ENCODE measurements at places on chromosomes 6 and 20.

DNA sequence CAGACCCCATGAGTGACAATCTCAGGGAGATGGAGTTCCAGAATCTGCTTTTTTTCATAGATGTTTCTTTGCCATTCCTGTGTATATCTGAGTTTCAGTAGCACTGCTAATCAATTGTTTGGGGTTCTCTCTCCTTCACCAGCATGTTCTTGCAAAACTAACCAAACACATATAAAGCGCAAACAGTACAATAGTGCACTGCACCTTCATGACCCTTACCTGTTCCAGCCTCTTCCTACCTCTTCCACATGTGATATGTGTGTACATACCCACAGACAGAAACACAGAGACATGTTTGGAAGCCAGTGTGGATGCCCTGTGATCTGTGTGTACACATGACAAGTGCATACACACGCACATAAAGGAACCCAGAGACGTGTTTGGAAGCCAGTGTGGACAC, 1.8 kb upstream of the CEP43 start:
- DNase-seq: no peak

DNA sequence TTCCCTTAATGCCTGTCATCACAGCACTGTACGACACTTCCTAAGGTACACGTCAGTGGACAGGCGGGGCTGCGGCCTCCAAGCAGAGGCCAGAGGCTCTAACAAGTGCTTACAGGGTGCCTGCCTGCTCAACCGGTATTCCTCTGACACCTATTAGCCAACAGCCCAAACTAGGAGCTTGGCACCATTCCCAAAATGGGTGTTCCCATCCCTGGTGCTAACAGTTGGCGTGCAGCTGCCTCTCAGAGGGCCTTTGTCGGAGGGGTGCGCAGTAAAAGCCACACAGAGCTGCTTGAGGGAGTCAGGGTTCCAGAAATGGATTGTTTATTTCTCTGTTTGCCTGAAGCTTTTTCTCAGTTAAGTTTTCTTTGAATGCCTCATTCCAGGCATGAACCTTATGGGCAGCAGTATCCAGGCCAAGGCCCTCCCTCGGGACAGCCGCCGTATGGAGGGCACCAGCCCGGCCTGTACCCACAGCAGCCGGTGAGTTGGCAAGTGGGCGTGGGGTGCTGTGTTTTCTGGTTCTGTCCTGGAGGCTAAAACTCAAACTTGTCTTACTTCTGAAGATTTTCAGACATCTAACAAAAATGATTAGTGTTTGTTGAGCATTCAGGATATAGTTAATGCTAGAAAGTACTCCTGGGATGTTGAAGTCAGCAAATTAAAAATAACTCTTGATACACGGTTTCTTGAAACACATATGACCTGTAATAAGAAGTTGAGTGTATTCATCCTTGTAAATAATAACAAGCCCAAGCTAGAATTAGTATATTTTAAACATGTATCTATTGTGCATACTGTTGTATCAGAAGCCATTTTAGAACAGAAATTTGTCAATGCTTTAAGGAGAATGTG, 124.7 kb downstream of the TMEM242 start:
- no peak for DNase-seq

DNA sequence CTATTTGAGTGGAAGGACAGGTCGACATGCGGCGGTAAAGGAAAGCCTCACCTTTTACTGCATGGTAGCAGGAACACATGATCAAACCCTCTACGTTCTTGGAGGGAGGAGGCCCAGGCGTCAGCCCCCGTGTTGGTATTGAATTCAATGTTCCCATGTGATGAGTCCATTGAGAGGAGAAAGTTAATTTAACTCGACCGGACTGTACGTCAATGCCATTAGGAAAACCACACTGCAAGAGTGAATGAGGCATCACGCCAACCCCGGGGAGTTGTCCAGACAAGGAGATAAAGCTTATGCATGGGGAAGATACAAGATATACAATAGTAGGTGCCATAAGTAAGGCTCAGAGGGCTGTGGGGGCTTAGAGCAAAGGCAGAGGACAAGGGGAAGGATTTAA, 213.9 kb upstream of the ECI2 start:
- DNase-seq: no peak

GRCh38 chr20:21450572-21450971, 53.2 kb upstream of the NKX2-4 start:
- DNase-seq: no peak

DNA sequence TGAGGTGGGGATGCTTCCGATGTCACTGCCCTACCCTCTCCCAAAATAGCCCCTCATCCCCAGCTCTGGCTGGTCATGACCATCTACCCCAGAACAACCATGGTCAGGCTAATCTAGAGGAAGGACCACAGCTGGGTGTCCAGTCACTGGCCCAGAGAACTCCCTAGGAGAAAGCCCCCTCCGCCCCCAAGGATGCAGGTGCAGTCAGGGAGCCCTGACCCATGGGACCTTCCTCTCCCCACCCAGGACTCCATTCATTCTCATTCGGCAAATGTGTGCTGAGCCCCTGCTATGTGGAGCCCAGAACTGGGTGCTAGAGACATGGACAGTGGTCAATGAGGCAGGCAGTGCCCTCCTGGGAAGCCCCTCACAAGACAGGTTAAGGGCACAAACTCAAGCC, 60.5 kb downstream of the JPH2 start:
- no peak for DNase-seq
